ENCODE measurements at places on chromosomes 5 and 9.

DNA sequence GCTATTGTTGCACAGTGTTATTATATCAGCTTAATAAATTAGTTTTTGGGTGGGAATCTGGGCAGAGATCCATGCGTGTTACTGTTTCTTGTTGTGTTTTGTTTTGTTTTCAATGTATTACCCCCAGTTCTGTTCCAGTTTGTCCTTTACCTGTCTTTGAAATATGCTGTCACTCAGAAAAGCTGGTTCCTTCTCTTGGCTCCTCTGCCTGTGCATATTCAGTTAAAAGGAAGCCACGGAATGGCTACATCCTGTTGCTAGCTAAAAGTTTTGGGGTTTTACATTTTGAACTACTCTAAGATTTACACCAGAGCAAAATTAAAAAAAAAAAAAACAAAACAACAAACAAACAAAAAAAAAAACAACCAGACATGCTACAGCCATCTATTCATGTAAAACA, 374.9 kb upstream of the RORB start:
- DNase-seq = no peak

DNA sequence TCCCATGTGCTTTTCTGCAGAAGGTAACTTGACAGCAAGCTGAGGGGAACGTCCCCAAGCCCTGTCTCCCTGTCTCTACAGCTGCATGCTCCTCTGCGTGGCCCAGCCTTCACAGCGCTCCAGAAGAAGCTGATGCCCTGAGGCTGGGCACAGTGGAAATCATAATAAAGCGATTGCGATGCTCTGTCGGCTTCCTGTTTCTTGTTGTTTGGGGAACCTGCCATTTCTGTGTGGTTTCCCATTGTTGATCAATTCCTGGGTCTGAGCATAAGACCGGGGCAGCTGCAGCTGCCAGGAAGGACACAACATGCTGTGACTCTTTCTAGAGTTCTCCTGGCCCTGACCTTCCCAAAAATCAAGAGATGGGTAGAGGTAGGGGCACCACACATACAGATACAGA, 7.2 kb upstream of the DNAJB5 start:
- DNase-seq = no peak

- no peak for DNase-seq
These were observed 32.9 kb downstream of the TNFAIP8 start for GRCh38 chr5:119388619-119389190.

- no peak for DNase-seq
These were observed 1.6 kb downstream of the BASP1 start for GRCh38 chr5:17219006-17219422.

DNA sequence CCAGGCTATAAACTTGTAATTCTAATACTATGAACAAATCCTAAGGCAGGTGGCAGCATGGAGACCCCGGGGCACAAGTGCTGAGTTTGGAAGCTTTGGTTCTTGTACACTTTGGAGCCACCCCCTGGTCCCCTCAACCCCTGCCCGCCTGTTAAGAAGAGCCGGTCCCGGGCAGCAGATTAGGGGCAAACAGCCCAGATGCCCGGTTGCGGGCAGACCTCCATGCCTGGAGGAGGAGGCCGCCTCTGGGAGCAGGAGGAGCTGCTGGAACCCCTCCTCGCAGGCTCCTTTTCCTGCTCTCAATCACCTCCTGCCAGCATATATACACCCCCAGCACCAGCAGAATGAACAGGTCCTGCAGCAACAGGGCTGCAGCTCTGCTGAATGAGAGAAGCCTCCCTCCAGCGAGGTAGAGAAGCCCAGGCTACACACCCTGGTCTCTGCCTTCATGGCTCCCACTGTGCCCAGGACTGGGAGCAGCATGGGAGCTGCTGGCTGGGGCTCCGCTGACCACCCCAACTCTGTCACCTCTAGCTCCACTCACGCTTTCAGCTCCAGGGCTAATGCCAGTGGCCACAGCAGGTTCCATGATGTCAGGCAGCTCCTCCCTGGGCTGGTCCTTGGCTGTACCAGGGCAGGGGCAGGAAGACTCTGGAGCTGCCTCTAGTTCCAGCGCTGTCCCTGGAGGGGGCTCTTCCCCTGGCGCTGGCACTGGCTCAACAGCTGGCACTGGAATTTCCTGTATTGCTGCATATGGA, 1713.5 kb upstream of the ACO1 start:
- DNase-seq = no peak

DNA sequence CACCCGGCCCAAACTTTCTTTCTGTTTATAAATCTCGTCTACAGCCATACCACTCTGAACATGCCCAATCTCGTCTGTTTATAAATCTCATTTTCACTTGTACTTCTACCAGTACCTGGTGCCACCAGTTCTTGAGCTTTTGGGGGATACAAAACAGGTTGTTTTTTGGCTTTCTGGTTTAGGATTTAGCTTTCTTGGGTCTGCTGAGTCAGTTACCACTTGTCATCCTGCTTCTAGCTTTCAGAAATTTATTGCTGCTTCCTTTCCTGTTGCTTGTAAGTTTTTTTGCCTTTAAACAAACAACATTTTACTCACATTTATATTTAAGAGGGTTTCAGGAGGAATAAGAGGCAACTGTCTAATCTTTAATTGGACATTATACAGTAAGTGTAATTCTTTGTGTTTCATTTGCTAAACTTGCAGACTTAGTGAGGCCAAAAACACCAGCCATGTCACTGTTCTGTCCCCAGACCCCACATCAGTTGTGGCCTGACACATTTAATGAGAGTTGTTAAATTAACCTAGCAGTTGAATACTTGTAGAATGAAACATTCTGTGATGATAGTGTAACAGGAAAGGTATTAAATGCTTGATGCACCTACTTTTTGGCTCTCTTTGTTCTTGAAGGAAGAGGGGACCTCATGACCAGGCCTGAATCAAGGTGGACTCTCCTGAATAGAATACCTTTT, 11.8 kb downstream of the NDFIP1 start:
- DNase-seq = no peak

GRCh38 chr5:148384380-148384737, 601 bp downstream of the FBXO38 start:
- no peak for DNase-seq

DNA sequence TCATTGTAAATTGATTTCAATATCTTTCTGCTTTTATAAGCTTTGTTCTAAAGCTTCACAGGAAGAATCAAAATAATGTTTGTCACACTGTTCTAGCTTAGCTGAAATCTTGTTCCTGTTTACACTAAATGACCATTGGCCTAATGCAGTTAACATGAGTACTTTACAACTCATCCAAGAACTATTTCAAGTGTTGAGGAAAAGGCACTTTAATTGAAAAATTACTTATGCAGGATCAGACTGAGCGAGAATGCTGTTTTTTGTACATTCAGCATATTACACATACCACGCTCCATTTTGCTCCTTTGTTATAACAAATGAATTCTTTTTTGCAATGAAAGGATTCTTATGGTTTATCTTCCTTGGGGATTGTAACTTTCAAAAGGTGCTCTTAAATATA, 22.4 kb upstream of the SMIM15 start:
- no peak for DNase-seq

GRCh38 chr9:126501383-126502331, 112.1 kb upstream of the LMX1B start:
- no peak for DNase-seq

- DNase-seq = no peak
These were observed 42.1 kb downstream of the TMOD1 start for GRCh38 chr9:97543561-97543960.

DNA sequence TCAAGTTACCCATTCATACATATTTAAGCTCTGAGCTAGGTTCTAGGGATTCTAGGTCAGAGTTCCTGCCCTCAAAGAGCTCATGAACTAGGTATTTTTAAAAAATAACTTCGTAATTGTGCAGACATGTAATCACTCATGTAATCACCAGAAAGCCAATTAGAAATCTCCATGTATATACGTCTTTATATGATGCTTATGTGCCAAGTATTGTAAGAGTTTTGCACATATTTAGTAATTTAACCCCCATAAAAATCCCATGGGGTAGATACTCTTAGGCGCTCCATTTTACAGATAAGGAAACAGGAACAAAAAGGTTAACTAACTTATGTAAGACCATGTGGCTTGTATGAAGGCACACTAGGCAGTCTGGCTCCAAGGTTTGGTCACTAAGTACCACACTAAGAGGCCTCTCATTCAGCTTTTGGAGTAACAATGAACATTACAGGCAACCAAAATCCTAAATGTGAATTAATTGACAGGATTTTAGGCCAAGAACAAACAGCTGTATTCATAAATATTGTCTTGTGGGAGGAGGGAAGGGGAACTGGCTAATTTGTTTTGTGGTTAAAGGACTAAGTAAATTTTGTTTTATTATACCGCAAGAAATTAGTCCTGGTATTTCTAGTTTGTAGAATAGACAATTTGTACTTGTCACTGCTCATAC, 1.7 kb upstream of the OTULINL start:
- no peak for DNase-seq

- no peak for DNase-seq
These were observed 14.5 kb upstream of the KCNMB1 start for GRCh38 chr5:170403675-170404074.

GRCh38 chr9:121718501-121718900, 67.1 kb downstream of the DAB2IP start:
- no peak for DNase-seq

- no peak for DNase-seq
These were observed at the start of gene ADGRV1 for GRCh38 chr5:90558344-90559192. Gene ADGRV1, plus strand, starts transcription at chr5:90558797. Its CDS starts 99 bp downstream, at chr5:90558896.

DNA sequence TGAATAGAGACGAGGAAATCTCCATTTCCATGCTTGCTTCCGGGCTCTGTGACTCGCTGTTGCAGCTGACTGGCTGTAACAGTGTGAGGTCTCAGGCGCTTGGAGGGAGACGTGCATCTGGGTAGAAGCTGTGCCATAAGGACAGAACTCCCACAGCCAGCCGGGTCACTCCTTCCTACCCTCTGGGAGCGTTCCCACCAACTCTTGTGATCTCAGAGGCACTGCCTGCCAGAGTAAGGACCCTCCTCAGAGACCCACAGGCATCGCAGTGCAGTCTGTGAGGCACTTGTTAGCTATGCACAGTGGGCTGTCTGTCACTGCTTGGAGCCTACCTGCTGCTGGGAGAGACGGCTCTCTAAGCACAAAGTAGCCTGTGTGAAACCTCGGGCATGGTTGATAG, 203.4 kb upstream of the SEMA6A start:
- DNase-seq = no peak

GRCh38 chr9:24011881-24012280, 185.8 kb upstream of the ELAVL2 start:
- DNase-seq = no peak

GRCh38 chr9:76369583-76369982, 24.6 kb downstream of the RFK start:
- DNase-seq = no peak

- no peak for DNase-seq
These were observed 2.7 kb upstream of the BTNL9 start for GRCh38 chr5:181037365-181037861.

- DNase-seq = no peak
These were observed 366.9 kb downstream of the DMRTA1 start for GRCh38 chr9:22813529-22813928.

Data from T-helper 1 cell (primary cell).